ENCODE measurements at places on chromosomes 2 and 18. TPM values are rescaled to one million over a fixed set of nuclear protein-coding genes. Genes with fewer than 3 reads are reported as not detected.

DNA sequence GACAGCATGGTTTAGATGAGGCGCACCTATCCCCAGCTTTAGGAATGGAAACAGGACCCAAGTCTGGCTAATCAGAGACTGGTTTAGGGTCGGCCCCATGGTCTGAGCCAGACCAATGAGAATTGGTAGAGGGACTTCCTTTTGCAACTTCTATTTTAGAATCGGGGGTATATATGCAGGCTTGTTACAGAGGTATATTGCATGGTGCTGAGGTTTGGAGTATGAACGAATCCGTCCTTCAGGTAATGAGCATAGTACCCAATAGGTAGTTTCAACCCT lies 1.5 kb upstream of the BOLA3 start:
- peaks cover 6% of the 10 kb centered on the region for H3K36me3 ChIP-seq
- no peak overlapping the region for H3K27ac ChIP-seq
- H3K4me3 ChIP-seq, result no peak overlapping the region
- H3K4me1 ChIP-seq, result peaks cover 26% of the 10 kb centered on the region
- DNase-seq, result no peak
- H3K27me3 ChIP-seq, result no peaks in the 10 kb centered on the region

The UGT1A7 gene
- total RNA-seq, result not detected

- H3K36me3 ChIP-seq, result no peaks in the 10 kb centered on the region
- no peak overlapping the region for H3K27ac ChIP-seq
- no peak overlapping the region for H3K4me3 ChIP-seq
- peaks cover 5% of the 10 kb centered on the region for H3K4me1 ChIP-seq
- no peak for DNase-seq
- H3K27me3 ChIP-seq, result no peaks in the 10 kb centered on the region
These were observed 111.9 kb downstream of the IRS1 start for GRCh38 chr2:226687641-226688253.

The SERPINB3 gene
- total RNA-seq, result not detected

DNA sequence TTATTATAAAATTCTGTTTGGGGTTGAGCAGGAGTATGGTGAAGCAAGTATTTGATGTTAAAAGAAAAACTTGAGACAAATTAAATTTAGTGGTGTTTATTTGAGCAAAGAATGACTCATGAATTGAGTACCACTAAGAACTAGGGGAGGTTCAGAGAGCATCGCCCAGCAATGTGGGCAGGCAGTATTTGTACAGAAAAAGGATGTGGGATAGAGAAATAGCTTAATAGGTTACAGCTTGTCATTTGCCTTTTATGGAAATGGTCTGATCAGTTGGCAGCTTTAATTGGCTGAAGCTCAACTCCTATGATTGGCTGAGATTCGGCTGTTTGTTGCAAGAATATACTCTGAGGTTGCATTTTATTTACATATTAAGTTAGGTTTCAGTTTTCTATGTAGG lies 68.2 kb downstream of the LRATD1 start:
- no peak for DNase-seq
- H3K36me3 ChIP-seq, result no peaks in the 10 kb centered on the region
- H3K27ac ChIP-seq, result no peak overlapping the region
- no peaks in the 10 kb centered on the region for H3K27me3 ChIP-seq
- no peak overlapping the region for H3K4me3 ChIP-seq
- no peaks in the 10 kb centered on the region for H3K4me1 ChIP-seq

DNA sequence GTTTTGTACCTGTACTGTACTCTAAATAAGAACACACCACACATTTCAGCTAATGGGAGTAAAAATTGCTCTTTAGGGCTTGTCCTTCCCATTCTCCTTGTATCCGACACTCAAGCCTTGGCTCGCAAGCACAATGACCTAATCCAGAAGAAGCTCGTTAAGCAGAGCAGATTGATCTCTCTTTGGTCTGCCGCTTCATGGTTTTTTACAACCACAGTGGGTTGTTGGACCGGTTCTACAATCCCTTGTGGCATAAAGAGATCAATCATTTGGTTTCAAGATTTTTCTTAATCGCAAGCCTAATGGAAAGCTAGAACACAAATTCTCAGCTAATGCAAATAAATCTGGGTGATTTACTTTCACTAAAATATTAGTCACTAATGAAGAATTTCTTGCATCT lies 662.1 kb downstream of the LRP1B start:
- no peaks in the 10 kb centered on the region for H3K36me3 ChIP-seq
- H3K27me3 ChIP-seq, result no peaks in the 10 kb centered on the region
- H3K4me1 ChIP-seq, result peaks cover 8% of the 10 kb centered on the region
- H3K27ac ChIP-seq, result no peak overlapping the region

GRCh38 chr2:237715459-237715947 lies 83.1 kb upstream of the RBM44 start:
- H3K4me1 ChIP-seq, result peaks cover 15% of the 10 kb centered on the region
- H3K4me3 ChIP-seq, result no peak overlapping the region
- no peaks in the 10 kb centered on the region for H3K27me3 ChIP-seq
- H3K36me3 ChIP-seq, result no peaks in the 10 kb centered on the region
- H3K27ac ChIP-seq, result peak overlapping the region; percentile 78
- peak; percentile 58 for DNase-seq

The CYS1 gene
- 36.6 TPM for total RNA-seq

DNA sequence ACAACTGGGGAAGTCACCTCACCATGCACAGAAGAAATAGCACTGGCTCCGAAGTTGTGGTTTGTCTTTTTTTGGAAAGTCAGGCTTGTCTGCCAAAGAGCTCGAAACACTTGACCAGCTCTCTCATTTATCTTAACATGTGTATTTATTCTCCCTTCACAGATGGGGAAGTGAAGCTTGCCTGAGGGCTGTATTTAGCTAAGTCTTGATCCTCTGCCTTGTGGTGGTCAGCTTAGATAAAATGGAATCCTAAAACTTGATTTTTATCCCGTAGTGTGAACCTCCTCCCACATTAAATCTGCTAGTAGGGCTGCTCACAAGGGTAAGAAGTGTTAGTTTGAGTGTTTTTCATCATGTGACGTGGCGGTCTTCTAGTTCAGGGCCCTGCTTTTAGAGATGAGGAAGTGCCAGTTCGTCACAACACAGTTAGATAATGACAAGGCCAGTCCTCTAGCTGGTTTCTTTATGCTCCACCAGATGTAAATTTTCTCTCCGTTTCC lies 89.7 kb downstream of the TMEM247 start:
- peak overlapping the region; percentile 81 for H3K27ac ChIP-seq
- no peaks in the 10 kb centered on the region for H3K27me3 ChIP-seq
- no peak overlapping the region for H3K4me3 ChIP-seq
- peak; percentile 54 for DNase-seq
- H3K36me3 ChIP-seq, result no peaks in the 10 kb centered on the region

- H3K27me3 ChIP-seq, result no peaks in the 10 kb centered on the region
- peaks cover 22% of the 10 kb centered on the region for H3K4me1 ChIP-seq
These were observed at the start of gene CCDC68 for GRCh38 chr18:54958704-54959625. Gene CCDC68, minus strand, starts transcription at chr18:54959461. Its CDS starts 16,670 bp downstream, at chr18:54942791.

DNA sequence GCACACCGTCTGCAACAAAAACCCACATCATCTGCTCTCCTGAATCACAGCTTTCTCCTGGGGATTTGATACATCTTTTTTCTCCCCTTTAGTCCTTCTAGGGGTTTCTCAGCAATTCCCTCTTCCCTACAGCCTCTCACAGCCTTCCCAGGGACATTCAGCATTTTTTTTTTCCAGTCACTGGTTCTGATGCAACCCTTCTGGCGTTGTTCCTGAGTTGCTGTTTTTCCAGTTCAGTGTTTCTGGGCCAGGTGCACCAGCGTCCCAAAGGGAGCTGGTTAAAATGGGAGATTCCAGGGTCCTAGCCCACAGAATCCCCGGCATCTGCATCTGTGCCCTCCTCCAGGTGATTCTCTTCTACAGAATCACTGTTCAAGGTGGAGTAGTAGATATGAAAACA lies 36.1 kb downstream of the ADCY3 start:
- peaks cover 5% of the 10 kb centered on the region for H3K4me1 ChIP-seq
- peak; percentile 36 for DNase-seq
- H3K36me3 ChIP-seq, result no peaks in the 10 kb centered on the region
- no peaks in the 10 kb centered on the region for H3K27me3 ChIP-seq
- H3K27ac ChIP-seq, result no peak overlapping the region

GRCh38 chr2:37630301-37630700 lies 41.1 kb downstream of the CDC42EP3 start:
- peaks cover 25% of the 10 kb centered on the region for H3K4me1 ChIP-seq
- no peak overlapping the region for H3K4me3 ChIP-seq
- DNase-seq, result no peak
- no peaks in the 10 kb centered on the region for H3K27me3 ChIP-seq
- H3K27ac ChIP-seq, result no peak overlapping the region

GRCh38 chr2:67965246-67965645 lies 97.6 kb downstream of the C1D start:
- H3K36me3 ChIP-seq, result no peaks in the 10 kb centered on the region
- H3K4me3 ChIP-seq, result no peak overlapping the region
- no peaks in the 10 kb centered on the region for H3K4me1 ChIP-seq
- no peak for DNase-seq
- no peak overlapping the region for H3K27ac ChIP-seq

The ZNF385B gene
- total RNA-seq, result not detected

DNA sequence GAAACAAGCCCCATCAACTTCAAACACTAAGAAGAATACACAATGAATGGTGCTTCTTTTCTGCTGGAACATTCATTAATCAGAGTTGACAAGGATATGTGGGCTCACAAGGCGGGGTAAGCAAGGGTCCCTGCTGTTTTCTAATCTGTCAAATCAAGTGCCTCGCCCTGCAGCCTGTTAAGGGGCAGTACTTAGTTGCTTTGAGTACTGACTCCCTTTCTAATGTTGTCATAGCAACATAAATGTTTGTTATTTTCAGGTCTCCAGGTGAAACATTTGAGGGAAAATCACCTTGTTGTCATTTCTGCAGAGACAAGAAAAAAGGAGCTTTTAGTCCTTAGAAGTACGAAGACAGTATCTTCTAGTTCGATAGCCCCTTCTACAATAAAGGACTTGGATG lies 284.7 kb upstream of the PKDCC start:
- no peak overlapping the region for H3K27ac ChIP-seq
- H3K27me3 ChIP-seq, result no peaks in the 10 kb centered on the region
- no peaks in the 10 kb centered on the region for H3K36me3 ChIP-seq
- H3K4me3 ChIP-seq, result no peak overlapping the region
- DNase-seq, result no peak

The RNF125 gene
- total RNA-seq, result 4.9 TPM

- no peaks in the 10 kb centered on the region for H3K27me3 ChIP-seq
- no peaks in the 10 kb centered on the region for H3K36me3 ChIP-seq
- DNase-seq, result no peak
- no peak overlapping the region for H3K4me3 ChIP-seq
These were observed 7.9 kb upstream of the SDC1 start for GRCh38 chr2:20232837-20233207.

- H3K36me3 ChIP-seq, result no peaks in the 10 kb centered on the region
- H3K27ac ChIP-seq, result no peak overlapping the region
- no peak overlapping the region for H3K4me3 ChIP-seq
- H3K4me1 ChIP-seq, result peaks cover 9% of the 10 kb centered on the region
- H3K27me3 ChIP-seq, result no peaks in the 10 kb centered on the region
These were observed 28.4 kb downstream of the MRPL35 start for GRCh38 chr2:86227685-86228084.

The COL3A1 gene
- 77.5 TPM for total RNA-seq

- no peaks in the 10 kb centered on the region for H3K36me3 ChIP-seq
- H3K4me1 ChIP-seq, result no peaks in the 10 kb centered on the region
- H3K27me3 ChIP-seq, result no peaks in the 10 kb centered on the region
These were observed 77.0 kb upstream of the PDE1A start for GRCh38 chr2:182503886-182504285.
